NCI-H1105 treated with DMSO at 0.1 percent for 48 hours (cell line): ENCODE measurements at places on chromosomes 2 and 18.

DNA sequence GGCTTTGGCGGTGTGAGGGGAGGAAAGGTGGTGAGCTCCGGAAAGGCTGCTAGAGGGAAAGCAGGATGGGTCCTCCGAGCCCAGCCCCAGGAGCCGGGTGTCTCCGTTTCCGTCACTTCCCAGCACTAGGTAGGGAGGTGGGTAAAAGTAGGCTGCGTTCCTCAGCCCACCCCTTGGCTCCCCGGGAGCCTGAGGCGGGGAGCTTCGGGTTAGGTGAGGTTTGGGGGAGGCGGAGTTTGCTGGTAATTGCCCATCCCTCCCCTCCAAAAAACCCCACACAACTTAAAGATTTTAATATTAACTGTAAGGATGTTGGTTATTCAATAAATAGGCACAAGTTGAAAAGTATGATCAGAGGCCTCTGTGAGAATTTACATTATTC, 552 bp upstream of the ATF2 start:
- DNase-seq: no peak

DNA sequence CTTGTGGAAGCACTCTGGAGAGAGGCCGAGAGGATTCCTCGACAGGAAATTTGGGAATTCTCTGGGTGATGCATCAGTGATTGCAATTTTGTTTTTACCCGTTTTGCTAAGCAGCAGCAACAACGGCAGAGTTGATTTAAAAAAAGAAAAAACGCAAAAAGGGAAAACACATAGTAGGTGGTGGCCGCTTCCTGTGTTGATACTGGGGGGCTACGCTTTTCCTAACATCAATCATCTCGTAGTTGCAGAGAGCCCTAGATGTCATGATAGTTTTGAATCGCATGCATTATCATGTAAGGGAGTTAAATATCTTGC, 271 bp upstream of the RBM43 start:
- DNase-seq: no peak

DNA sequence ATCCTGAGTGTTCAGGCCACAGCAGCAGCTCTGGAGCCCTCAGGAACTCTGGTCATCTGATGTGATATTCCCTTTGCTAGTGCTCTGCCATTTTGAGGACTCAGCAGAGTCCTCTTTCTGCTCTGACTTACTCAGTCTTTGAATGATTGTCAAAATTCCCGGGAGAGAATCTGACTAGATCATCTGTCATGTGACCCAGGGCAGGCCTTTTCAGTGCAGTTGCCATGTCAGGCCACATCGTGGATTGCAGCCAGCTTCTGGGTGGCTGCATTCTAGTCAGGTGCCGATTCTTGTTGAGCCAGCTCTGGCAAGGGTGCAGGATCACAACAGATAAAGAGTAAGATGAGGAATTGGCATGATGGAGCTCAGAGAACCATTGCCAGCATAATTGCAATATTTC, 795.6 kb downstream of the CPS1 start:
- peak; percentile 21 for DNase-seq

- DNase-seq: no peak
Observed at GRCh38 chr2:142675398-142675797, 202.1 kb upstream of the KYNU start.

DNA sequence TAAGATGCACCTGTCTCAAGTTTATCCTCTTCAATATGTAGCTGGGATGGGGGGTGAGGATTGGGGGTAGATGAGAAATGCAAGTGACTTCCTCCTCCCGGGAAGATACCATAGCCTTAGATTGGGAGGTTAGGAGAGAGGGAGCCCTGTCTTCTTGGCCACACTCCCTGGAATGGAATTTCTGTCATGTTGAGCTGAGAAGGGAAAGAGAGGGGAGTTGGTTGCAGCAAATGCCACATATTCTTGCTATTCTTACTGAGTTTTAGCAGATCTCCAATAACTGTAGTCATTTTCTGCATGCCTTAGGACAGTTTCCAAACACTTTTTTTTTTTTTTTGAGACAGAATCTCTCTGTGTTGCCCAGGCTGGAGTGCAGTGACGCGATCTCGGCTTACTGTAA, 35.9 kb downstream of the TAF4B start:
- DNase-seq: no peak

DNA sequence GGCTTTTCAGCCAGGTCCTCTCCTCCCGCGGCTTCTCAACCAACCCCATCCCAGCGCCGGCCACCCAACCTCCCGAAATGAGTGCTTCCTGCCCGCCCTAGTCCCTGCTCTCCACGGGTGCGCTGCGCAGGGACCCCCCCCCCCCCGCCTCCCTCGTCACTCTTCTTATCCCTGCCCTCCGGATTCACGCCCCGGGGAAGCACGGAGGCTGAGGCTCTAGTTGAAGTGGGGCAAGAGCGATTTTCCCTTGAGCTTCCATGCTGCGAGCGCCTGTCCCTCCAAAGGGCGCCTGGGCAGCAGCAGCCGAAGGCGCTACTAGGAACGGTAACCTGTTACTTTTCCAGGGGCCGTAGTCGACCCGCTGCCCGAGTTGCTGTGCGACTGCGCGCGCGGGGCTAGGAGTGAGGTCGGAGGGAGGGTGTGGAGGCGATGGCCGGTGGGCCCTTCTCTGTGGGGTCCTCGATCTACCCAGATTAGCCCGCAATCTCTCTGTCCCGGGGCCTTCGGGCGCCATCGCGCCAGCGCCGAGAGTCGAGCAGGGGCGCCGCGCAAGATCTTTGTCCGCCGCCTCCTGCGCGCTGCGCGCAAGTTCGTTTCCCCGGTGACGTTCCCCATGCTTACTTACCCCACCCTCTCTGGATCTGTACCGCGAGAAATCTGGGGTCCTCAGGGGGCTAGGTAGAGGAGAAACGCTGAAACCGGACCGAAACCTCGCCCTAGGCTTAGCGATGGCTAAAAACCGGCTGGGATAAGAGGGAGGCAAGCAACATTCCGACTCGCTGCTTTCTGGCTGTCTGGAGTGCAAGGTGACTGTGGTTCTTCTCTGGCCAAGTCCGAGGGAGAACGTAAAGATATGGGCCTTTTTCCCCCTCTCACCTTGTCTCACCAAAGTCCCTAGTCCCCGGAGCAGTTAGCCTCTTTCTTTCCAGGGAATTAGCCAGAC, 677 bp downstream of the GAD1 start:
- peak; percentile 41 for DNase-seq

- no peak for DNase-seq
Observed at GRCh38 chr18:31633392-31634330, 42.0 kb downstream of the TTR start.

GRCh38 chr2:192070099-192070498, 124.6 kb downstream of the TMEFF2 start:
- DNase-seq: no peak

DNA sequence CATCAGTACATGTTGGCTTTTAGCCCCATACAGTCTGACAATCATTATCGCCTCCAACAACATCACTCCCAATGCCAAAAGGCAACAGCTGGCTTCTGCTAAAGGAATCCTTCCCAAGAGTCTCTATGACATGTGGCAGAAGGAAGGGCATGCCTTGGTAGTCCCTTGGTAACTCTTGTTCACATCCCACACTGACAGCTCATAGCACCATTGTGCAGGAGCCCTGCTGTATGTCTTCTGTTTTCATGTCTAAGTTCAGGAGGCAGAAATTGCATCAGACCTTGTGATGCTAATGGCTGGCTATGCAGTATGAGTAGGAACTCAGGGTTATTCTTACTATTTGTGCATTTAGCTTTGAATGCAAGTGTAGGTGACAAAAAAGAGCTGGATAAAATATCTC, 392.1 kb downstream of the PTH2R start:
- DNase-seq: no peak

- DNase-seq: peak; percentile 4
Observed at GRCh38 chr2:5164776-5165525, 527.2 kb upstream of the SOX11 start.

DNA sequence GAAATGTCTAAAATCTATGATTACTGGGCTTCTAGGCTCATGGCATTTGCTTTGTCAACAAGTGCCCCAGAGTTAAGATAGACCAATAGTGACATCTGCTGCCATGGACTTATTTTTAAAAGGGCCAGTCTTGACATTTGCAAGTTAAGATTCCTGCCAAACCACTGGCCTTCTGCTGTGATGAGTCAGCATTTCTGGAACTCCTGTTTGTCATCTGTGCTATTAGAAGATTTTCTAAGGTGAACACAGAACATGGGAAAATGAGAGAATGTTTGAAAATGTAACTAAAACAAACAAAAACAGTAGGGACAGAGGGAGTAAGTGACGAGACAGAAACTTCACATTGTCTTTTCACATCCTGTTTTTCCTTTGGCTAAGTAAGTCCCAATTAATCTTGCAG, 93.7 kb upstream of the WDR75 start:
- no peak for DNase-seq

DNA sequence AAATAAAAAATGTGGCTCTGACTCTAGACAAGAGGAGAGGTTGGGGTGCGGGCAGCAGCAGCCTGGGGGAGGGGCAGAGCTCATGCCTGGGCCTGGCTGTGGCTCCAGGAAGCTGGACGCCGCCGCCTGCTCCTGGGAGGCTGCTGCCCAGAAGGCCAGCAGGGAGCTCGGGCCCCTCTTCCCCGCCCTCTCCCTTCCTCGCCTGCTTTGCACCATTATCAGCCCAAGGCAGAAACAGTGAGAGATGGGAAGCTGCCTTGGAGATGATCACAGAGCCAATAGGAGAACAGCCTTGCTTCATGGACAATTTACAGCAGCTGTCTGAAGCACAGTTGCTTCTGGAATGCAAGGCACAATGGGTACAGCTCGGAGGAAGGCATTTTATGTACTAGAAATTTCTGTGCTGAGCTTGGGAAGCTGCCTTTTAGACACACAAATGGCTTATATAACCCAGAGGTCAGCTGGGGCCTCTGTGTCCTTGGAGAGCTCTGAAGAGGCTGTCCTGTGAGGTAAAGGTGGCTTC, 55.3 kb upstream of the AFF3 start:
- DNase-seq: no peak

GRCh38 chr2:171587567-171587966, 65.3 kb downstream of the CYBRD1 start:
- DNase-seq: no peak

GRCh38 chr18:13629841-13630715, 96.3 kb downstream of the FAM210A start:
- DNase-seq: peak; percentile 55
